Foreskin keratinocyte (primary cell): ENCODE measurements at places on chromosomes 7 and 10. TPM values are rescaled to one million over a fixed set of nuclear protein-coding genes. Genes with fewer than 3 reads are reported as not detected.

The HTR5A gene
- not detected in 2 replicates for total RNA-seq

The GTF2IRD1 gene
- 23.8 and 27.1 TPM in 2 replicates for total RNA-seq

The AIFM2 gene
- 2.7 and 2.8 TPM in 2 replicates for total RNA-seq

- DNase-seq, result no peak
Measured at GRCh38 chr7:155371884-155372781, 74.5 kb downstream of the INSIG1 start.

DNA sequence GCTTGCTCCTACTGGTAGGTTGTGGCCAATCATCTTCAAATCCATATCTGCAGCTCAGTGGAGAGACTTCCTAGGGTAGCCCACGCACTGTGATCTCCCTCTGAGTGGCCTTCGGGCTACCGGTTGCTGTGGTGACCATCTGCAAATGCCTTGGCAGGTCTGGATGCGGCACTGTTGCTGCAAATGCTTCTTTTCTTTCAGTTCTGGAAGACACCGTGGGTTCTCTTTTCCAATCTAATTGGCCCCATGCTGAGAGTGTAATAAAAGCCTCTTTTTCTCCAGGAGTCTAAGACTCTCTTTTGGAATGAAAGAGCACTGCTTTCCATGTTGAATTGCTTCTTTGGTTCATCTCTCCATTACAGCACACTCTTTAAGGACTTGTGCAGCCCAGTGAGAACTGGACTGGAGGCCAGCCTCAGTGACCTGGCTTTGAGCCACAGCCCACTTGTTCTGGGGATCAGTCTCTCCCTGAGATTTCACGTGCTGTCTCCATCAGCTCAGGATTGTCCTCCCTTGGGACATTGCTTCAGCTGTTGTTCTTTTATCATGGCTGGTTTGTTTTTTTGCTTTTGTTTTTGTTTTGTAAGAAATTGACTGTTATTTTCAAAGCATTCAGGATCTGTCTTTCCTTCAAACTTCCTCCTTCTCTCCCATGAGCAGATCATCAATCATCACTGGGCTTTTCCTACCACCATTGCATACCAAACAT is 286.6 kb downstream of the BMPER start:
- no peak for DNase-seq
